Stimulated activated CD8-positive, alpha-beta memory T cell treated with anti-CD3 and anti-CD28 coated beads, Interleukin-4, amount 100 ng/mL, for 4 hours (primary cell): ENCODE measurements at places on chromosomes 3 and 15.

DNA sequence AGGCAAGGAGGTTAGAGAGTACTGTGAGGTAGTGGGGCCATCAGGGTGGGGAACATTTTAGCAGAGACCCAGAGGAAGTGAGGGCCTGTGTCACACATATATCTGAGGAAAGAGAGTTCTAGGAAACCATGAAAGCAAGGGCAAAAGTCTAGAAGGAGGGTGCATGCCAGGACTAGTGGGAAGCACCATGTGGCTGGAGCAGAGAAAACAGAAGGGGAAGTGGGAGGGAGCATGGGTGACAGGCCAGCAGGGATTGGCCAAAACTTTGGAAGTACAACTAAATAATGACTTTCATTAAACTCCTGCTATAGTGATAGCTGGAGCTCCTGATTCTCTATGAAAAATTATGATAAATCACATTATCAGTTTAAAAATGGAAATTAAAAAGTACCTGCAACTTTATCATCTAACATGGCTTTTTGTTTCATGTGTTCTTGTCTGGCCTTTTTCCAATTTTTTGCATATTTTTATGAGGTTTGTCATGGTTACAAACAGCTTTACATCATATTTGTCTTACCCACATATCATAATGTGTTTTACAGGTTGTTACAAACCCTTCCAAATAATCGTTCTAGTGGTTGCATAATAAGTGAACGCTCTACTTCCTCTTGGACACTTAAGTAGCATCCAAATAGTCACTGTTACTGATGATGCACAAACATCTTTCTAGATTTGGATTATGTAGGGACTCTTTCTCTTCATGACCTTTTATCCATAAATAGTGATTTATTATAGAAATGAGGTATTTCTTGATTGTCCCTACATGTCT lies 168.3 kb downstream of the NEK10 start:
- DNase-seq: no peak

- DNase-seq: no peak
Observed at GRCh38 chr3:57421336-57421735, 122.8 kb downstream of the DNAH12 start.

DNA sequence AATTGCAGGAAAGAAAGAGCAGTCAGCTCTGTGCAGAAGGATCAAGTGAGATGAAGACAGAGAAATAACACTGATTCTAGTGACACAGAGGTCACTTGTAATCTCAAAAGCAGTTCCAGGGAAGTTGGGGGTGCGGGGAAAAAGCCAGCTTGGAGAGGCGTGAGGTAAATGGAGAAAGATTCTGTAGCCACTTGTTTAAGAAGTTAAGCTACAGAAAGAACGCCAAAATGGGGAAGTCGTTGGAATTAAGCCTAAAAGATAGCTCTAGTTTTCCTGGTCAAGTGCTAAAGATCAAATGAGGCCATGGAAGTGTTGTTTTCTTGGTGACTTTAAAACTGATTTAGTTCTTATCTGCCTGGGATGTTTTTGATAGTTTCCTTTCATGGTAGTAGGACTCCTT lies 152.0 kb downstream of the GREM1 start:
- no peak for DNase-seq

DNA sequence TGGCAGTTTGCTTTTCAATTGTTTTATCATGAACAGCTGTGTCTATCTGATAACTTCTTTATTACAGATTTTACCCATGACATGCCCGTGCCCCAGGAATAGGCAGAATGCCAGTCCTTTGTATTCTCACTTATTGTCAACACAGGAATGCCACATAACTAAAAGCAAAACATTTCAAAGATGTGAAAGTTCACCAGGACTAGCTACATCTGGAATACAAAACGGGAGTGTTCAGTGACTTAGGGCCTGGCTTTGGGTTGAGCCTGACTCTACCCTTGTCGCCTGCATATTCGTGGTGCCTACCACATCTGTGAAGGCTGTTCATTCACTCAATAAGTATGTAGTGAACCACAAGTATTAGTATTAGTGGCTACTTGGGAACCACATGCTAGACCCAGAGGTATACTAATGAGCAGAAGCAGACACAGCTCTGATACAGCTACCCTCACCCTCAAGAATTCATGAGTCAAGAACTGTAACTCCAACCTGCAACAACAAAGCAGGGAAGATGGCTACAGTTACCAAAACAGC lies 2.9 kb downstream of the TNFSF10 start:
- no peak for DNase-seq

DNA sequence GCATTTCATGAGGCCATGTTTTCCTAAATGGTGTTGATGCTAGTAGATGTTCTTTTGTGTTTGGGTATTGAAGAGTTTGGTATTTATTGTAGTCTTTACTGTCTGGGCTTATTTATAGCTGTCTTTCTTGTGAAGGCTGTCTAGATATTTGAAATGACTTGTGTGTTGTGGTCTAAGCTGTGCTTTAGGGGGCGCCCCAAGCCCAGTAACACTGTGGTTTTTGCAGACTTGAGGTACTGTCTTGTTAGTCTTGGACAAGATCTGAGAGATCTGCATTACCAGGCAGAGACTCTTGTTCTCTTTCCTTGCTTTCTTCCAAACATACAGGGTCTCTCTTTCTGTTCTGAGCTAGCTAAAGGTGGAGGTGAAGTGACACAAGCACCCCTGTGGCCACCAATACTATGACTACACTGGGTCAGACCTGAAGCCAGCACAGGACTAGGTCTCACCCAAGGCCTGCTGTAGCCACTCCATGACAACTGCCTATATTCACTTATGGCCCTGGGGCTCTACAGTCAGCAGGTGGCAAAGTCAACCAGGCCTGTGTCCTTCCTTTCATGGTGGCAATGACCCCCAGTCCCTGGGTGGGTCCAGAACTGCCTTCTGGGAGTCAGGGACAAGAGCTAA lies 152.1 kb upstream of the TBC1D5 start:
- DNase-seq: no peak

DNA sequence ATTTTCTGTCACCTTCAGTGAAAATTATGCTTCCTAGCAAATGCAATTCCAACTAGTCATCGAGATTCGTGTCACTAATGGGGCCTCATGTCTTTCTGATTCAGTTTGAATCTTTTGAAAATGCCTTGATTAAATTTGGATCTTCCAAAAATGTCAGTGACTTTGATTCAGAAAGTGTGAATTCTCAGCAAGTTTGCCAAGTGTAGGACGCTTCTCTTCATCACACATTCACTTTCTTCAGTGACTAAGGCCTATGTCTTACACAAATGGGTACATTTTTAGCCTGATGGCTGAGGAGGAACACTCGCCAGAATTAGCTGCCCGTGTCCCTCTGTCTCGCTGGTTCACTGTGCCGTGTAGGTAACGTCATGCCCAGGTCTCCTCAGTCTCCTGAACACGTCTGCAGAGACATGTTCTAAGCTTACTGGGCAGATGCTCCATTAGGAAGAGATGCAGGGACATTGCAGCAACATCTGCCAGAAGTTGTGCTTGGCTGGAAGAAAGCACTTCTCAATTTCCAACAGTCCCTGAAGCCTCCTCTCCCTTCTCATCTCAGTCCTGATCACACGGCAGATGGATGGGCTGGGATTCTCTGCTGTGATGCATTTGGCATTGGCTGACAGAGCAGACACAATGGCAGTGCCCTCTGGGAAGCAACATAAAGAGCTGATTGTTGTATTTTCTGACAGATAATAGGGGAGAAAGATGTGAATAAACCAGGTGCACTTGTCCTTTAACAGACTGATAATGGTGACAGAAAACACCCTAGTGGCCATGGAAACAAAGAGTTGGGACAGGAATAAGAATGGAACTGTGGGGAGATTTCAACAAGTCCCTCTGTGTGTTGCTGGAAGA lies 29.1 kb upstream of the LYZL4 start:
- no peak for DNase-seq

DNA sequence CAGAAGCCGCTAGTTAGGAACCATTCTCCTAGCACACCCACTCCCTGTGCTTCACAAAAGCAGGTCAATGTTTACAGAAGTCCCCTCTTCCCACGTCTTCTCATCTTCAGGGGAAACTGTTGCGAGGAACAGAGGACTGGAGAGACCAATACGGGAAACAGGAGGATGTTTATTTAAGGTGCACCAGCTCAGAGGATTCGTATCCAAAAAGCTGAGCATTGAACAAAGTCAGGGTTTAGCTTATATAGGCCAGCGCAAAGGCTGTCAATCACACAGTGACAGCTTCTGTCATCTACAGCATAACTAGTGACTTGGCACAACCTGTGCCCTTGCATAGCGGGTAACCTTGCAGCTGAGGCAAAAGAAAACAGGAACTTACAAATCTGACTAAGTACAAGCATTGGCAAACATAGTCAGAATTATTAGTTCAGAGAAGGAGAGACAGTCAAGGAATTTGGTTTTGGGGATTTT lies 61.3 kb downstream of the ZDHHC19 start:
- DNase-seq: no peak

DNA sequence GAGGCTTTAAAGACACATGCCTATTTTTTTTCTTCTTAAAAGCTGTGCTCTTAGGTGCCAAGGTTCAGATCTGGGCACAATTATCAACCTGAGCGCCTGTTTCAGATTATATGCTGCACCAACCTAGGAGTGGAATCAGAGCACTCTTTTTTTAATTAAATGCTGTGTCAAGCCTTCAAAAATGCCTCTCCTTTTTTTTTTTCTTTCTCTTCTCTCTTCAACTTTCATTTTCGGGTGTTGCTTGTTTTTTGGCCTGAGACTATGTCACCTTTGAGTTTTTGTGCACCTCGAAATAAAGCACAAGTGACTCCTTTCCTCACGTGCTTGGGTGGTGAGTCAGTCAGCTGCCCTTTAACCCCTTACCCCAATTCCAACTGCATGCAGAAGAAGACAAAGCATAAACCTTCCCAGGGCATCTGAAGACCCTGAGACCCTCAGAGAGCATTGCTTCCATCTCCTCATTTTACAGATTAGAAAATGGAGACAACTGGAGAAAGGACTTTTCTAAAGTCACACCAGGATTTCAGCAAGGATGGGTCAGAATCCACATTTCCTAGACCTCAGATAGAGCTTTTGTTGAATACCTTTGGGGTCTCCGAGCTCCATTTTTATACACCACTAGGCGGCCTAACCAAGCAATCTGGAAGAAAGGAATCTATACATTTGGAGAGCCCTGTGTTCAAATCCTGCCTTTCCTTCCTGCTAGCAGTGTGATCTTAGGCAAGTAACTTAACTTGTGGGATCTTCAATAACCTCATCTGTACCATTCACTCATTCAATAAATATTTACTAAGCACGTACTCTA lies 631 bp upstream of the PRICKLE2 start:
- no peak for DNase-seq

DNA sequence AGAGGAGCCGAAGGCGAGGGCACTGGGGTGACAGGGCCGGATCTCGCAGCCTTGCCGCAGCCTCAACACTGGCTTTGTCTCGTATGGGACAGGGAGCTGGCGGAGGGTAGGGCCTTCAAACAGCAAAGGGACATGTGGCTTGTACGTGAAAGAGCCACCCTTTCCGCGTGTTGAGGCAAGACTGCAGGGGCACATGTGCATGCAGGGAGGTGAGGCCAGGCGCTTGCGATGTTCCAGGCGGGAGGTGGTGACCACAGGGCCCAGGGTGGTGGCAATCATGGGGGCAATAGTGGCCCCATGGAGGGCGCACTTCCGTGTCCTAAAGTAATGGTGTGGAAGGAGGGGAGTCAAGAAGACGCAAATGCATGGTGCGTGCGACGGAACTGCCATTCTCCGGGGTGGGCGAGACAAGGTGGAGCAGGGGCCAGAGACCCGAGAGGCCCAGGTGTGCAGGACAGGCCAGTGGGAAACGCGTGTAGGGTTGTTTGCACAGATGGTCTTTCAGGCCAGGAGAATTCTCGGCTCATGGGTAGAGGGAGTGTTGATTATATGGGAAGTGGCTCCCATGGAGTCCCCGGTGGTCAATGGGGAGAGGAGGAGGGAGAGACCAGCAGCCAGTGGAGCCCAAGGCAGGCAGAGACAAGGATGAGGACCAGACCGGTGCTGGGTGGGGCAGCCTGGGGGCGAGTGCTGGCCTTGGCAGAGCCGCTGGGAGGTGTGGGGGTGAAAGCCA lies 45.8 kb upstream of the PCSK6 start:
- no peak for DNase-seq

DNA sequence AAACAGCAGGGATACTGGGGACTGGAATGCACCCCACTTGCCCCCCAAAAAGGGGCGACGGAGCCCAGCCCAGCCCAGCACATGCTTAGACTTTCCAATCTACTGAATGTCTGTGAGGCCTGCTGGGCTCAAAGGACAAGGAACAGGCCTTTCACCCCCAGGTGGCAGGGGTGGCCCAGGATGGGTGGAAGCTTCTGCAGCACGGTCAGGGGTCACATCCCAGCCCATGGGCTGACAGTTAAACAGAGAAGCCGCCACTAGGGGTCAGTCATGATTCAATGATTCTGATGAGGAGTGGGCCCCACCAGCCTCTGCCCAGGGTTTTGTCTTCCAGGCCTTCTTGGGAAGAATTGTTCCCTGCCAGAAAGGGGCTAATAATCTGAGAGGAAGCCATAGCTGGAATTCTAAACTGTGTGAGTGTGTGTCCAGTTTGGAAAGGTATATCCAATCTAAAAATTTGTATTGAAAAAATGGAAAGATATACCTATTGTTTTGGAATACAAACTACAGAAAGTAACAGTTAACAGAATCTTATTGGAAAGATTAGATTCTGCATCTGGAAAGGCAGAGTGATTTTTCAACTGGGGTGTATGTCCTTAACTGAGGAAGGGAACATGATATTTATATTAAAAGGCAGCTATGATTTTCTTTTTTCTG lies 2.2 kb downstream of the CHRNB4 start:
- no peak for DNase-seq

DNA sequence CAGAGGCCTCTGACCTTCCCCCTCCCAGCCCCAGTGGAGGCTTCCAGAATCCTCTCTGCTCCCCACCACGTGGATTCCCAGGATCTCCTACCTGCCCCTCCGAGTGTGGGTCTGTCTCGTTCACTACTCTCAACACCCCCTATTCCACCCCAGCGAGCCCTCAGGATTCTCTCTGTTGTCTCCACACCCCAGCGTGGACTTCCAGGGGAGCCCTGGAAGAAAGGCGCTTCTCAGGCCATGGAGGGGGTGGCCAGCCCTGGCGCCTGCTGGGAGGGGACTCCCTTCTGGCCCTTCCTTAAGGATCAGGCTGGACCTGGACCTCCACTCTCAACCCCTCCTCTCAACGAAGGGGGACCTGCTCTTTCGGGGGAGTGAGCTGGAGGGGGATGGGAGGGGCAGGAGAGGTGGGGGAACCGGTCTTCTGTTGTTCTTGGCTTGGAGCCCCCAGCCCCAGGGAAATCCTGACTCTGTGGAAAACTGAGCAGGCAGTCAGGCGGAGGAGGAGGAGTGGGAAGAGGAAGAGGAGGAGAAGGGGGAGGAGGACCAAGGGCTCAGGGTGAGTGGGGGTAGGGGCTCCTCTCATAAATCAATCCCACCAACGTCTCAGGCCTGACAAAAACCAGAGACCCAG lies 32.9 kb downstream of the EPHB3 start:
- DNase-seq: no peak

DNA sequence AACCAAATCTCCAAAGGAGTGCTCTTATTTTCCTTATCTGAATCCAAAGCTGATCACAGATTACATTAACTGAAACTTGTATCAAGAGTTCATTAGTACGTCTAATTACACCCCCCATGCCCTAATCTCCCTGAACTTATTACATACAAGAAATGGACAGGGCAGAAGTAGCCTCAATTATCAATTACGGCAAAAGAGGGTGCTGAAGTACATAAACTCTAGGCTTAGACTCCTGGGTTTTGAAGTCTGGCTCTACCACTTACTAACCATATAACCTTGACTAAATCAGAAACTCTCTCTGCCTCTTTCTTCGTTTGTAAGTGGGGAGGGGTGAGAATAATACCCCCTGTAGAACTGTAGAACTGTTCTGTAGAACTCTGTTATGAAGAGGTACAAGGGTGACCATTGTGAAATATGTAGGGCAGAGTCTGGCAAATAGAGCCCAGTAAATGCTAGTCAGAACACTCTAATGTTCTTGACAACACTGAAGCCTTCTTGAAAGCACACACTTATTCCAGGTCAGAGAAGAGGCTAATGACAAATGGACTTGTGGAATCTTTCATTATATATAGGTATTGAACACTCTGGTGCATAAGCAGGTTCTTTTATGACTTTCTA lies 19.6 kb upstream of the OR5K4 start:
- no peak for DNase-seq
